Sigmoid colon (tissue), 7 donors: ENCODE measurements at places on chromosomes 13 and 19.

- no peak for DNase-seq
Measured at GRCh38 chr19:47447470-47448359, 24.0 kb downstream of the SLC8A2 start.

GRCh38 chr13:93767917-93768409 lies 541.4 kb downstream of the GPC6 start:
- DNase-seq = no peak

- no peak for DNase-seq
Measured at GRCh38 chr13:91721413-91721812, 323.0 kb downstream of the GPC5 start.

DNA sequence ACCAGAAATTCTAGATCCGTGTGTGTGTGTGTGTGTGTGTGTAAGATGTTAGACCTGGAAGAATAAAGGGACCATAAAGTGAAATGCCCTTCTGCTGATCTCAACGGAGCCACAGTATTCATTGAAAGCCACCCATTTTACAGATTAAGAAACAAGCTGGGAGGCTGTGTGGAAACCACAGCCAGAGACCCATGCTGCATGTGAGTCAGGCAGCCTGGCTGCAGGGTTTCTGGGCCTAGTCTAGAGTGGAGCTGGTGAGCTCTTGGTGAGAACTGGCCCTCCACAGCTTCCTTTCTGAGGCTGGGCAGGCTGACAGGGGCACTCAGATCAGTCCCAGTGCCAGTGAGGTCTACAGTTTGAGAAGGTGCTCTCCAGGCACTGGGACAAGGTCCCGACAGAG lies 75.3 kb downstream of the SERP2 start:
- no peak for DNase-seq

GRCh38 chr19:40344422-40344821 lies 3.8 kb downstream of the C19orf47 start:
- DNase-seq = no peak

DNA sequence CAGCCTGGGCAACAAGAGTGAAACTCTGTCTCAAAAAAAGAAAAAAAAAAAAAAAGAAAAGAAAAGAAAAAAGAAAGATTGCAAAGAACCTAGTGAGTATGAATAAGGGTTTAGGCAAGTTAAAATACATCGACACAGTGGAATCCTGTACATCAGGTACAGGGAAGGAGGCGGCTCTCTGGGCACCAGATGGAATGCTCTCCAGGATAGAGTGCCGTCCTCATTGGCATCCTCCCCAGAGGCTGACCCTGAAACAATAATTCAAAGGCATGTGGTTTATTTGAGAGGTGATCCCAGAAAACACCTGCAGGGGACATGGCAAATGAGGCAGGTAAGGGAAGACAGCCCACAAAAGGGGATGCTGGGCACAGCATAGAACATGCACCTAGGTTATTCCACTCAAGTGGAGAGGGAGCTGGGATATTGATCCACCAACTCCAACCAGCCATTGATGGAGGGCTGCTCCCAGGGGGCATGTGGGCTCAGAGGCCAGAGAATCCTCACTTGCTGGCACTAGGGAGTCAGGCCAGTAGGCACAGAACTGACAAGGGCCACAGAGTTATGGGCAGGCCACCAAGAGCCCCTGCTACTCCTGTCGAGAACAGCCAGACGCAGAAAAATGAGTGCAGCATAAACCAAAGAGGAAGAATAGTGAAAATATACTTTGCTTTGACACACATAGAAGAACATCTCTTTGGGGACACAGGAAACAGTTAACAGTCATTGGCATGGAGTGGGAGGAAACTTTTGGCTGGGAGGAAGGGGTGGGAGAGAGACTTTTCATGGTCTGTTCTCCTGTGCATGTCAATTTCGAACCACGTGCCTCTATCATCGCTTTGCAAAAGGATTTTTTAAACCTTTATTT lies 4.2 kb downstream of the TSPAN16 start:
- no peak for DNase-seq

- DNase-seq = no peak
Measured at GRCh38 chr13:83878691-83879430, 3.4 kb downstream of the SLITRK1 start.
